Stimulated activated CD4-positive, alpha-beta T cell treated with anti-CD3 and anti-CD28 coated beads, Interleukin-4, amount 100 ng/mL, for 1 hour (primary cell): ENCODE measurements at places on chromosomes 7 and 10.

- no peak for DNase-seq
Observed at GRCh38 chr10:8677642-8678041, 623.2 kb downstream of the GATA3 start.

DNA sequence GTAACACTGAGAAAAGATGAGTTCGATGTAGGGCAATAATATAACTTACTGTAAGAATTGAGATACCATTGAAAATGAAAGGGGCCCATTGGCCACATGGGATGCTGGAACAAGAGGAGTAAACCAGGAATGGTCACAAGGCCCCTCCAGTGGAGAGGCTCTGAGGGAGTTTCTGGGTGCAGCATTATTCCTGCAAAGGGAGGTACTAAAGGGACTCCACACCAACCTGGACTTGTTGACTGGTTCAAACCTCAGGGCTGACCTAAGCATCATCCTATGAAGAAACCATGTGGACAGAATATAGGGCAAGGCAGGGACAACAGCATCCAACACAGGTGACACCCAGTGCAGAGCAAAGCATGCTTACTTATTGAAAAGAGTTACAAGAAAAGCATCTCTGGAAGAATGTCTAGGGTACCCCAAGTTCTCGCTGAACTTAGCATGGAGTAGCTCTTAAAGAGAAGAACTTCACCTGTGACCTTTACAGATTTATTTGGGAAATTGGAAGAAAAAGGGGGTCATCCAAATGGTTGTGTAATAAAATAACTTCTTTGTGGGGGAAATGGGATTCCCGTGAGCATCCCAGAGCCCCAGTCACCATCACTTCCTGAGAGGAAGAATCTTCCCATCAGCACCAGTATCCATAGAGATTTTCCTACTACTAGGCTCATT is 34.7 kb downstream of the PRSS2 start:
- DNase-seq, result no peak

DNA sequence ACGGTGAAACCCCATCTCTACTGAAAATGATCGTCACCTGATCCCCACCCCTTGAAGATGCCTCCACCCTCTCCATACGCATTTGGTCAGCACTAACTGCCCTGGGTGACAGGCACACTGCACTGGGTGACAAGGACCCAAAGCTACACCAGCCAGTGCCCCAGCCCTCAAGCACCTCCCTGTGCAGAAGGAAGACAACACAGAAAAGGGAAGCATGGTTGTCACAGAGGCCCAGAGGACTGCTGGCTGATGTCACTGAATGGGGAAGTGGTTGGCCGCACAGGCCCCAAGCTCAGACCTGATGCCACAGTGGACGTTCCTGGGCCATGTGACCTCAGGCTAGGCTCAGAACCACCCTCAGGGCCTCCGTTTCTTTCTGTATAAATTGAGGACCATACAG is 4.2 kb upstream of the PILRA start:
- no peak for DNase-seq

DNA sequence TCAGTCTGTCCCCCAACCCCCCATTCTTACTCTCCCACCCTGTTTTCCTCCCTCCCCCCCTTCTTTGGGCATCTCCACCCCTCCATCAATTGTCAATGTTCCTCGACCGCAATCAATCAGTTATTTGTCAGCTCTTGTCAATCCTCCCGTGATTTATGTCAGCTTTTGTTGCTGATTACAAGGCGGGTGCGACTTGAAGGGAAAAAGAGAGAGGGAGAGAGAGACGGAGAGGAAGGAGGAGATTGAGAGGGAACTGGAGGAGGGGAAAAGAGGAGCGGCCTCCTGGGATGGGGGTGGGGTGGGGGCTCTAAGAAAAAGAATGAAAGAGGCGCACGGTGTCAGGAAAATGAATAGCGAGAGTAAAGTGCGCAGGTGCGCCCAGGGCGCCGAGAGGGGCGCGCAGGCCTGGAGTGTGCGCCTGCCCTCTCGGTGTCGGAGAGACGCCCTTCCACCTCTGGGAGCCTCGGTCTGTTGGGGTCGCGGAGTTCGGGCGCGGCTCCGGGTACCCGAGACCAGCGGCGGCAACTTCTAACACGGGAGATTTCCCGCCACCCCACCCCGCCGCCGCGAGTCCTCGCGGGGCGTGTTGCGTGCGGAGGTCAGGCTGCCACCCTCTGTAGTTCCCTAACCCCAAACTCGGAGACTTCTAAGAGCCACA is 1.1 kb upstream of the ZNF503 start:
- no peak for DNase-seq

DNA sequence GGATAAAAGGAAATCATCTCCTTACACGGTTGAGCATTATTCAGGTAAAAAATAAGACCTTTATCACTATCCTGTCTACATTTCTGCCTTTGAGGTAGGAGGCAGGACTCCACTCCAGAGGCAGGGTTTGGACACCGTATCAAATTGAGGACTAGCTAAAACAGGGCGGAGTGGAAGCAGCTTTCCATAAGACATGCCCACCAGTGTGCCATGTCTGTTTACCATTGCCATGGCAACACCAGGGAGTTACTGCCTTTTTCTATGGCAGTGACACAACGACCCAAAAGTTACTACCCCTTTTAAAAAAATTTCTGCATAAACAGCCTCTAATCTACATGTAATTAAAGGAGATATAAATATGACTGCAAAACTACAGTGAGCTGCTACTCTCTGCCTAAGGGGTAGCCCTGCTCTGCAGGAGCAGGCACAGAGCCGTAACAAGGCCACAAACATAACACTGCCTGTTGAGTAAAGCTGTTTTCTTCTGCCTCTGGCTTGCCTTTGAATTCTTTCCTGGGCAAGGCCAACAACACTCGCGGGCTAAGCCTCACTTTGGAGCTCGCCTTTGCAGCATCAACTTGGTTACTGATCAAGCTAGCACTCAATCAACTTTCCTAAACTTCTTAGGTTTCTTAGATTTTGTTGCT is 26.5 kb downstream of the DGKB start:
- DNase-seq, result no peak

DNA sequence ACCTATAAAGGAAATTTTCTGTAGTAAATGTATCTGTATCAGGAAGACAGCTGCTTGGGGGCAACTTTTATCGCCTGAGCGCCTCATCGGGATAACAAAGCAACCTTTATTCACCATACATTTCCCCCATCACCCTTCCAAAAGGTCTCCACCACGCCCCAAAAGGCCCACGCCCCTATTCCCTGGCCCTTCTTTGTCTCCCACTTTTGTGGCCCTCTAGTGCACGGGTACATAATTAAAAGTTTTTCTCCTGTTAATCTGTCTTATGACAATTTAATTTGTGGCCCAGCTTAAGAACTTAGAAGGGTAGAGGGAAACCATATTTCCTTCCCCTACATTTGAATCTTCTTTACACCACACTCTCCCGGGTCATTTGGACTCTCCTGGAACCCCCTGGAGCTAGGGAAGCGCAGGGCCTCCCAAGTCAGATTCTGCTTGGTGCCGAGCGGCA is 625 bp downstream of the RP9 start:
- DNase-seq, result peak; percentile 21

DNA sequence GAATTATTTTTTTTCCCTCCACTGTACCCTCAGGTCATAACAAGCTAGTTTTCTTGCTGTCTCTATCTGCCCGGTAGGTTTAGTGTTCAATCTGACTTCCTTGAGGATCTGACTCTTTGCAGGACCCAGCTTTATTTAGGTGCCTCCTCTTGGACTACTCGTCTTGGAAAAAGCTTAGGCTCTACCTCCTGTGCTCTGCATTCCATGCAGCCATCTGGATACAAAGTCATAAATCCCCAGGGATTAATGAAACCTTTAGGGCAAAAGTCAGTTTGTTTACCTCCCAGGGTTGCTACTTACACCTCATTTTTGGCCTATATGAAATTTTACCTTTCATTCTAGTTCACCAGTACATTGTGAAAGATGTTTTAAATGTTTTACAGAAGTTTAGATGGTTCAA is 8.0 kb downstream of the STAG3 start:
- DNase-seq, result no peak

GRCh38 chr7:80444811-80445210 is 67.1 kb downstream of the GNAT3 start:
- no peak for DNase-seq

- no peak for DNase-seq
Observed at GRCh38 chr7:51324206-51324898, 7.7 kb upstream of the COBL start.

- DNase-seq, result no peak
Observed at GRCh38 chr10:111379534-111380187, 302.8 kb downstream of the ADRA2A start.

DNA sequence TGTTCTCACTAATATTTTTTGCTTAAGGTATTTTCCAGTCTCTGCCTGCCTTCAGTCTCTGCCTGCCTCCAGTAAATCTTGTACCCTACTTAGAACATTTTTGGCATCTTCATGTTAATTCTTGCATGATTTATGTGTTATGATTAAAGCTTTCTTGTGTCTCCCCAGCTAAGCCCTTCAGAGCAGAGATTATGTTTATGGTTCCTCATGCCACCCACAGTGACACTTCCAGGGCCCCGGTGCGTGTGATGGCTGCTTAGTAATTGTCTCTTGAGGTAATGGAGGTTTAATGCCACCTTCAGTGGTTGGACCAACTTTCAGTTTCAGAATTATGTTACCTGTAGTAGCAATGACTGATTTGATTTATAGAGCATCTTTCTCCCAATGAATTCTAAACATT is 70.6 kb upstream of the MET start:
- DNase-seq, result peak; percentile 6

GRCh38 chr7:147182874-147183273 is 1066.3 kb downstream of the CNTNAP2 start:
- DNase-seq, result no peak

DNA sequence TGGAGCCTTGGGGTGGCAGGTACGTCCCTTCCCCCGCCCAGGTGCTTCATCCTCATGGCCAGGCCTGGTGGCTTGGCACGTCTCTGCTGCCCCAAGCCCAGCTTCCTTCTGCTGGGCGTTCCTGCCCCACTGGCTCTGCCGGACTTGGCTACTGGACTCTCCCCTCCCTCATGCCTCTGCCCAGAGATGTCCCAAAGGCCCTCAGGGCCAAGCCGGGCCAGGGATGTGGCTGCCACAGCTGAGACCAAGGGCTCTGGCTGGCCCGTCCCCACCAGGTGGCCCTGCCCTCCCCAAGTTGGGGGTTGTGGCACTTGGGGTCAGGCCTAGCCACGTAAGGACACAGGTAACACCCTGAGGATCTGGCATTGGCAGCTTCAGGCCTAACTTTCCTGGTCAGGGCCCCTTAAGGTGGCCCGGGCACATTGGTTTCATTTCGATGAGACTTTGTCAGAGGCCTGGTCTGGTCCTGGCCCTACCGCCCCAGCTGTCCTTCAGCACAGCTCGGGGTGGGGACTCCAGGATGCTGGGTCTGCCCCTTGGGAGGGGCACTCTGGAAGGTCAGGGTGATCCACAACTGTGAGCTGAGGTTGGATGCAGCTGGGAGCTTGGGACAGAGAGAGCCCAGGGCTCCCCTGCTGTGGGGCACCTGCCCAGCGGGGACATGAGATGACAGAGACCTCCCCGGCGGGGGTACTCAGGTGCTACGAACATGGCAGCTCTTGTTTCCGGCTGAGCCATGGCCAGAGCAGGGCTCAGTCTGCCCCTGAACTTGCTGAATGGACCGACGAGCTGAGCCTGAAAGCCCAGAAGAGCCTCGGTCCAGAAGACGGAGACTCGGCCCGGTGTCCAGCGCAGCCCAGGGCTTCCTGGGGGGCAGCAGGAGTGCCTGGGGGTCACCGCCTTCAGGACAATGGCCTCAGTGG is 2.9 kb downstream of the BHLHA15 start:
- no peak for DNase-seq
